Sigmoid colon (tissue), 7 donors: ENCODE measurements at places on chromosomes 11 and 22. TPM values are rescaled to one million over a fixed set of nuclear protein-coding genes. Genes with fewer than 3 reads are reported as not detected.

Gene HBB
- 2.5 TPM for total RNA-seq

DNA sequence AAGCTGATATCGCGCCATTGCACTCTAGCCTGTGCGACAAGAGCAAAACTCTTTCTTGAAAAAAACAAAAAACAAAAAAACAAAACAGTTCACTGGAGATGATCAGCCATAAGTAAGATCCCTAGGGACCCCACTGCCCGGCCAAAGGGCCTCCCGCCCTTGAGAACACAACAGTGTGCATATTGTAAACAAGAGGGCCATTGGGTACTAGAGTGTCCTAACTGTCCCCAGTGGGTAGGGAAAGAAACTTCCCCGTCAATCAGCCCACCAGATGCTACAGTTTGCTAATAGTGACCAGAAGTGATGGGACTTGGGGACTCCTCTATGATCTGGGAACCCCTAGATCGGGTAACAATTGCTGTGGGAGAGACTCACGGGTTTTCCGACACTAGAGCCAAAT lies 3.7 kb upstream of the ACY3 start:
- no peak for DNase-seq

Gene PARVA
- 195 TPM for total RNA-seq

Gene UBQLNL
- 0.36 TPM for total RNA-seq

DNA sequence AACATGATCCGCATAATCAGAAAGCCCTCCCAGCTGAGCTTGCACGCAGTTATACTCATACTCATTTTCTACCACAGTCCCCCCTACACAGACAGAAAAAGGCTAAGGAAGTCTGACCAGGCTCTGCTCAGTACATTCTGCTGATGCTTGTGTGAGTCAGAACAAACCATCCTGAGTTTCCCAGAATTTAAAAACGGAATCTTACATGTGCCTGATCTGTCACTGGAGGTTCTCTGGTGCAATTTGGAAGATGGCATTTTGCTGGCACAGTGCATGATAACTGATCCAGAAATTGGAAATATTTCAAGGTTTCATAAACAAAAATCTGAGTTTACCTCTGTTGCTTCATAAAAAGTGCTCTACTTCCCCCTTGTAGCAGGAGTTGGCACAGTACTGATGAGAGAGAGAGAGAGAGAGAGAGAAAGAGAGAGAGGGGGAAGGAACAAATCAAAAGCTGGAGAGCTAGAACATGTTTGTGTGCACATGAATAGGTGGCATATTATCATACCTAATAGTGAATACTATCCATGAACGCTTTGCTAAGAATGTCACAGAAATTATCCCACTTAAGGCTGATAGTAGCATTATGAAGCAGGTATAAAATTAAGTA lies 1085.3 kb downstream of the DLG2 start:
- no peak for DNase-seq

Gene EIF4G2
- total RNA-seq: 425 TPM
